ENCODE measurements at places on chromosomes 5 and 9.

DNA sequence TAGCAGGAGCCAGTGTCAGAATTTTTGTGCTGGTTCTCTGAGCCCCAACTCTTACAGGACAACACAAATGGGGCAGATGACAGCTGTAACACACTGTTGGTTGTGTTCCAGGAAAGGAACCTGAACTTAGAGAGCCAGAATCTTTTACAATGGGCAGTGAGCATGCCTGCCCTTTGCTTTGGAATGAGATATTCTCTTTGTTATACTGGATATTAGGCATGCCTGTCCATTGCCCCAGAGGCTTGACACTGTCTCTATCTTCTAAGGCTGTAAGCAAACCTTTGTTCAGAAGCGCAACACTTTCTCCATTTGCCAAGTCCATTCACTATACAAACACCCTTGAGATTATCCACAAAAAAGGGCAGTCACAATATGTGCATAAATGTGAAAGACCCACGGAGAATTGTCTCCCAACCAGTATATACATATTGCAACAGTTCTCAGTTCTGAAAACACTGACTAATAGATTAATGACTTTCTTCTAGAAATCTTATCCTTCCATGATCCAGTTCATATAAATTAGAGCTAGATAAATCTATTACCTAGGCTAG is 26.3 kb upstream of the CEP120 start:
- no peak overlapping the region for H3K4me3 ChIP-seq
- no peak overlapping the region for H3K27ac ChIP-seq
- DNase-seq = no peak
- H3K4me1 ChIP-seq = peaks cover 6% of the 10 kb centered on the region

- no peaks in the 10 kb centered on the region for H3K4me1 ChIP-seq
- no peak overlapping the region for H3K27ac ChIP-seq
- H3K4me3 ChIP-seq = no peak overlapping the region
Measured at GRCh38 chr5:159735036-159735435, 181.2 kb upstream of the ADRA1B start.

- no peak overlapping the region for H3K27ac ChIP-seq
- H3K27me3 ChIP-seq = no peaks in the 10 kb centered on the region
- peaks cover 50% of the 10 kb centered on the region for H3K4me1 ChIP-seq
- peaks cover 36% of the 10 kb centered on the region for H3K36me3 ChIP-seq
- DNase-seq = no peak
Measured at GRCh38 chr5:139667001-139667729, 19.0 kb downstream of the CXXC5 start.

DNA sequence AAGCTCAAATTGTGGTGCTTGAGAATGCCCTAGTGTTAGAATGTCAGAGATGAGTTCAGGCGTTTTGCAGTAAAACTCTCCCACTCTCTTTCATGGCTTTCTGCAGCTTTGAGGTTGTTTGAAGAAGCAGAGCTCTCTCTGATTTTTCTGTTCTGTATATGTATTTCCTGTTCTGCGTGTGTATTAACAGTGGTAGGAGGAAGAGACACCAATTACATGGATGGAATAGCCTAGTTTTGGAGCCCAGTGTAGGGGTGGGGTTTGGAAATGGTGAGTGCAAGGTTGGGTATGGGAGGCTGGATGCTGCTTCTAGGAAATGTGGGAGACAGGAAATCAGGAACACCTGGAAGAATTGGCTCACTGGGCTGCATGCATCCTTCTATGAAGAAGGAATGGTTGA is 12.4 kb downstream of the LARP1 start:
- H3K4me1 ChIP-seq = peaks cover 27% of the 10 kb centered on the region
- no peak for DNase-seq
- peaks cover 4% of the 10 kb centered on the region for H3K36me3 ChIP-seq
- no peak overlapping the region for H3K4me3 ChIP-seq
- no peak overlapping the region for H3K27ac ChIP-seq

- DNase-seq = peak; percentile 97
- H3K27me3 ChIP-seq = no peaks in the 10 kb centered on the region
Measured at GRCh38 chr9:8287501-8287900, 487.9 kb upstream of the DMAC1 start.

DNA sequence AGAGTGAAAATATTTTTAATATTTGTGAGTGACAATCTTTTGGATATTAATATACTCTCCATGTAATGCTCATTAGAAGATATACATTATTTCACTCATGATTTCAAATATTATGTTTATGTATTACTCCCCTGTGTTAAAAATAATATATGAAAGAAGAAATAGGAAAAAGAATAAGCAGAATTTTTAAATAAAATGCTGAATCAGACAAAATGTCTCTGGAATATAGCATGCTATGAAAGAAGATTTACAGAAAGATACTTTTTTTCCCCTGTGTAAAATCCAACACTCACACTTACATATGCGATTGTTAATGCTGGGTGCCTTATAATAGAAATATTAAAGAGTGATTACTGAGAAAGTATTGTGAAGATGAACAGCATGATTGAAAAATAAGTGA is 373.7 kb downstream of the ANXA1 start:
- H3K27ac ChIP-seq = no peak overlapping the region
- H3K27me3 ChIP-seq = no peaks in the 10 kb centered on the region
- H3K4me3 ChIP-seq = no peak overlapping the region

DNA sequence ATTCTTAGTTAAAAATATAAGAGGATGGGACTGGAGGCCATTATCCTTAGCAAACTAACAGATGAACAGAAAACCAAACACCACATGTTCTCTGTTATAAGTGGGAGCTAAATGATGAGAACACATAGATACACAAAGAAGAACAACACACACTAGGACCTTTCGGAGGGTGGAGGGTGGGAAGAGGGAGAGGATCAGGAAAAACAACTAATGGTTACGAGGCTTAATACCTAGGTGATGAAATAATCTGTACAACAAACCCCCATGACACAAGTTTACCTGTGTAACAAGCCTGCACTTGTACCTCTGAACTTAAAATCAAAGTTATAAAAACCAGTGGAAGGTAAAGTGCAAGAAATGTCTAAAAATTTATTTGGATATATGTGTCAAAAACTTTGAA is 1047.4 kb upstream of the C9orf72 start:
- no peak for DNase-seq
- no peak overlapping the region for H3K4me3 ChIP-seq
- no peaks in the 10 kb centered on the region for H3K27me3 ChIP-seq
- no peak overlapping the region for H3K27ac ChIP-seq

DNA sequence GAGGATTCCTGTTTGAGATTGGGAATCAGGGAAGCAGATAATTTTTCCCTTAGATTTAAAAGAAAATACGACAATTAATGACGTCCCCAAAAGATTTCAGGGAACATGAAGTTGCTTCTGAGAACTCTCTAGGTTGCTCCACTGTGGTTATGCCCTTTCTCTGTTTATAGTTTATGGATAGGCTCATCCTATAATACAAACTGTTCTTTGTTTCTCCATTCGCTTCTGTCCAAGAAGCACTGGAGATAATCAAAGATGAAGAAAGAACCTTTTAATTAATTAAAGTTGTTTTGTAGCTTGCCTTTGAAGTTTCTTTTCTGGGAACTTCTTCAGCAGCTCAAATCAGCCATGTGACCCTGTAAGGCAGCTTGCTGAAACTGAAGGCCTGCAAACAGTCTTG is 87.5 kb downstream of the CHSY3 start:
- no peak overlapping the region for H3K27ac ChIP-seq
- no peaks in the 10 kb centered on the region for H3K4me1 ChIP-seq
- DNase-seq = no peak
- no peaks in the 10 kb centered on the region for H3K27me3 ChIP-seq
- H3K4me3 ChIP-seq = no peak overlapping the region
- no peaks in the 10 kb centered on the region for H3K36me3 ChIP-seq

GRCh38 chr5:80141147-80141671 is 106.1 kb downstream of the THBS4 start:
- H3K4me1 ChIP-seq = no peaks in the 10 kb centered on the region
- DNase-seq = peak; percentile 26
- H3K36me3 ChIP-seq = peaks cover 45% of the 10 kb centered on the region
- peak overlapping the region; percentile 15 for H3K27ac ChIP-seq
- no peak overlapping the region for H3K4me3 ChIP-seq
- no peaks in the 10 kb centered on the region for H3K27me3 ChIP-seq

GRCh38 chr5:63963926-63964325 is 1.7 kb upstream of the HTR1A start:
- H3K4me3 ChIP-seq = no peak overlapping the region
- DNase-seq = no peak
- peaks cover 38% of the 10 kb centered on the region for H3K27me3 ChIP-seq
- H3K36me3 ChIP-seq = no peaks in the 10 kb centered on the region
- no peak overlapping the region for H3K27ac ChIP-seq

- no peaks in the 10 kb centered on the region for H3K4me1 ChIP-seq
- H3K4me3 ChIP-seq = no peak overlapping the region
- no peaks in the 10 kb centered on the region for H3K36me3 ChIP-seq
- no peak overlapping the region for H3K27ac ChIP-seq
Measured at GRCh38 chr9:7906783-7907550, 107.4 kb upstream of the DMAC1 start.

- H3K27me3 ChIP-seq = no peaks in the 10 kb centered on the region
- H3K27ac ChIP-seq = no peak overlapping the region
- no peaks in the 10 kb centered on the region for H3K36me3 ChIP-seq
Measured at GRCh38 chr9:123493627-123494026, 137.6 kb downstream of the CRB2 start.

- no peak overlapping the region for H3K27ac ChIP-seq
- H3K4me1 ChIP-seq = no peaks in the 10 kb centered on the region
- H3K27me3 ChIP-seq = no peaks in the 10 kb centered on the region
- no peaks in the 10 kb centered on the region for H3K36me3 ChIP-seq
- no peak overlapping the region for H3K4me3 ChIP-seq
Measured at GRCh38 chr9:99041618-99042017, 63.3 kb upstream of the TGFBR1 start.

GRCh38 chr5:125713109-125713805 is 710.0 kb upstream of the GRAMD2B start:
- H3K27ac ChIP-seq = no peak overlapping the region
- H3K4me1 ChIP-seq = no peaks in the 10 kb centered on the region
- H3K4me3 ChIP-seq = no peak overlapping the region
- no peaks in the 10 kb centered on the region for H3K36me3 ChIP-seq

DNA sequence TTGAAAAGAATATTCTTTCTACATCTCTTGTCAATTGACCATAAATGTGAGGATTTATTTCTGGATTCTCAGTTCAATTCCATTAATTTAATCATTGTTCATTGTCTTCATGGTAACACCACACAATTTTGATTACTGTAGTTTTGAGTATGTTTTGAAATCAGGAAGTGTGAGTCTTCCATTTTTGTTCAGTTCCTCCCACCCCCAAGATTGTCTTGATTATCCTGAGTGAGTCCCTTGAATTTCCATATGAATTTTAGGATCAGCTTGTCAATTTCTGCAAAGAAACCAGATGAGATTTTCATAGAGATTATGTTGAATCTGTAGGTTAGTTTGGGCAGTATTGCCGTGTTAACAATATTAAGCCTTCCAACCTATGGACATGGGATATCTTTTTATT is 9.5 kb downstream of the CYFIP2 start:
- H3K27ac ChIP-seq = no peak overlapping the region
- peaks cover 5% of the 10 kb centered on the region for H3K4me1 ChIP-seq
- no peak overlapping the region for H3K4me3 ChIP-seq
- DNase-seq = no peak
- no peaks in the 10 kb centered on the region for H3K36me3 ChIP-seq

DNA sequence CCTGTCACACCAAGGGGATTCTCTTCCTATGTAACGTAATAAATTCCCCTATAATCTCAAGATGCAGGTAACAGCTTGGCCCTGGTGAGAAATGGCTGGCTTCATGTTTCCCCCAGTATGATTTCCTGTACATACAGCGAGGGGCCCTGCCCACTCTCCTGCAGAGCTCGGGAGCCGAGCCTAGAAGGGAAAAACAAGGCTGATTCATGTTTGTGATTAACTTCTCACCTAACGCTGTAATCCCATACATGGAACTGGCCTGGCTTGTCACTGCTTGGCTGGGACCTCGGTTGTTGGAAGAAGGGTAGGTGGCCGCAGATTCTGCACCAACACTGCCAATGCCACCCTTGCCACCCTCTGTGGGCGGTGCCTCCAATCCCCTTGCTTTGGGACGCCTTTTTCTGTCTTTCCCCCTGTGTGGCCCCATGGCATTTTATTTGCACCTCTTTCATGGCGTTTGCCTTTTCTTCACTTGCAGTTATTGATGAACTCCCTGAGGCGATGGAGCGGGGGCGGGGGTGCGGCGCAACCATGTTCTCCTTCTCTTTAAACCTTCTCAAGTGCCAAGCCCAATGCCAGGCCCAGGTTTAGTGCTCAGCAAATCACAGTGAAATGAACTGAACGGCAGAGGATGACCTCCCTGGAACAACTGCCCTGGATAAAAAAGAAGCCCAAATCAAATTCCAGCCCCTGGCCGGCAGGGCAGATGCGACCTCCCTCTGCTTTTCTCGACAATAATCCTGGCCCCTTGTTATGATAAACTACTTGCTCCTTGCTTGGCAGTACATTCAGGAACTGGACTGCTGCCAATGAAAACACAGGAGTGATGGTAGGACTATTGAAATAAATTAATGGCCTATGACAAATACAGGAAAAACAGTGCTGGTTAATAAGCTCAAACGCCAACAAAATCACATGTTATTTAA is 108.1 kb downstream of the TMEM174 start:
- H3K27me3 ChIP-seq = no peaks in the 10 kb centered on the region
- no peaks in the 10 kb centered on the region for H3K4me1 ChIP-seq
- peak; percentile 9 for DNase-seq

- H3K36me3 ChIP-seq = peaks cover 20% of the 10 kb centered on the region
- no peaks in the 10 kb centered on the region for H3K27me3 ChIP-seq
- H3K27ac ChIP-seq = no peak overlapping the region
- no peaks in the 10 kb centered on the region for H3K4me1 ChIP-seq
- H3K4me3 ChIP-seq = no peak overlapping the region
Measured at GRCh38 chr5:98905857-98906688, 22.7 kb downstream of the CHD1 start.

DNA sequence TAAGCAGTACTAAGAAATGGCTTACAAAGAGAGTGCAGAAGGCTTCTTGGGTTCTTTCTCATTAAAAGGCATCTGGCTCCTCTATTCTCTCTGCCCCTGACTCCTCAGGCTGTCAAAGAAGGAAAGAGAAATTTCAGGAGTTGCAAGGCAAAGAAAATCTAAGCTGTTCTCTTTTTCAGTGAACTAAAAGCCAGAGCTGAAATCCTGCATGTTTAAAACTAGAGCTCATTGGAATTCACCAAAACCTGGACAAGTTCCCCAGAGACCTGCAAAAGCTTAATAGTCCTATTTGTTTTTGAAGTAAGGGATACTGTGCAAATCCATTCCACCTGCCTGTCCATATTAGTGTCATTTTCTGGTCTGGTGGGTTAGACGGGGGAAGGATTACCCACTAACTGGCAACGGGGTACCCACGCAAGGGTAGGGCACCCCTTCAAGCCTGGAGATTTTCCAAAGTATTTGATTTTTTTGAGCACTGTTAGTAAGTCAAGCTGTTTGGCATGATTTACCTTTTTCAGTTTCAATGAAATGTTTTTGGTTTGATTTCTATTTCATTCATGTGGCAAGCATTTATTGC is 179.3 kb downstream of the FSTL4 start:
- no peak overlapping the region for H3K4me3 ChIP-seq
- H3K27me3 ChIP-seq = peaks cover 20% of the 10 kb centered on the region
- H3K36me3 ChIP-seq = no peaks in the 10 kb centered on the region
- no peak overlapping the region for H3K27ac ChIP-seq

Measured in large intestine (tissue), 12 donors.